ENCODE measurements at places on chromosomes 5 and 9.

DNA sequence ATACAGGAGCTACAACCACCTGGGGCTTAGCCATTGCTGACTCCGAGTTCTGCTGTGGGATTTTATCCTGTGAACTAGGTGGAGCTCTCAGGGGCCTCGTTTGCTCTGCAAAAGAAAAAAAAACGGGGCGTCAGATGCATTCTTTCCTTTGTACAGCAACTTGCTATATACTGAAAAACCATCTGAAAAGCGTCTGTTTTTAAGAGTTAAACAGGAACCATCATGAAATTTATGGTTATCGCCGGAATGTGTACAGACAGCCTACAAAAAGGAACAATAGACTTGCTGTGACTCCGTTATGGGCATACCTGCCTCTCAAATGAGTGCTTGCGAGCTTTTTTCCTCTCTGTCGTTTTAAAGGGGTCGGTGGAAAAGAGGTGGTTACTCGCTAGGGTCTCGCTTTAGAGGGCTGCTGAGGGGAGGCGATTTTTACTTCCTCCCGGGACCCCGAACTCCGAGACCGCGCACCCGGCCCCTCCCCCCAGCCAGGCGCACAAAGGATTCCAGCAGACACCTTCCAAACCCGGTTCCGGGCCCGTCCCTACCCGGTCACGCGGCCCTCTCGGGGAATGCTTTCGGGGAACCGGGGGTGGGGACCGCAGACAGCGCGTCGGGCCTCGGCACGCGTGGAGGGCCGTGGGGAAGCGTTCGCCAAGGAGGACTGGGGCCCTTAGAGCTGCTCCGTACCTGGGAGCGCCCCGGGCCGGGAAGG lies 826 bp downstream of the PAIP1 start:
- no peak for DNase-seq

DNA sequence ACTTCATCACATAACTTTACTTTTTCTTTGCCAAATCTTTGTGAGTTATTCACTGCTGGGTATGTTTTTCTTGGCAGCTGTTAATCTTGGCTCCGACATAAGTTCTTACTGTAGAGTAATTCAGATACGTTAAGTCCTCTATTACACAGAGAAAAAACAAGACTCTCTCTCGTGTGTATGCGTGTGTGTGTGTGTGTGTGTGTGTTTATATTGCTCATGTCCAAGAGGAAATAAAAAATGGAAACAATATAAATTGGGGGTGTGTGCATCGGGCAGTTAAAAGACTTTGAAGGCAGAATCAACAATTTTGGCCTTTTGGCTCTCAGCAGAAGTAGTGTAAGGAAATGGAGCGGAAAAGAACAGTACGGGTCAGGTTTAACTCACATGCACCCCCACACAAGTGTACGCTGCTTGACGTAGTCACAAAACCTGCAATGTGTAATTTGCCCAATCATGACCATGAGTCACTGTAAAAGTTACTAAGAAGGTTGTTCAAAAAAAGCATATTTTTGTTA lies 67.2 kb upstream of the IFNE start:
- no peak for DNase-seq

DNA sequence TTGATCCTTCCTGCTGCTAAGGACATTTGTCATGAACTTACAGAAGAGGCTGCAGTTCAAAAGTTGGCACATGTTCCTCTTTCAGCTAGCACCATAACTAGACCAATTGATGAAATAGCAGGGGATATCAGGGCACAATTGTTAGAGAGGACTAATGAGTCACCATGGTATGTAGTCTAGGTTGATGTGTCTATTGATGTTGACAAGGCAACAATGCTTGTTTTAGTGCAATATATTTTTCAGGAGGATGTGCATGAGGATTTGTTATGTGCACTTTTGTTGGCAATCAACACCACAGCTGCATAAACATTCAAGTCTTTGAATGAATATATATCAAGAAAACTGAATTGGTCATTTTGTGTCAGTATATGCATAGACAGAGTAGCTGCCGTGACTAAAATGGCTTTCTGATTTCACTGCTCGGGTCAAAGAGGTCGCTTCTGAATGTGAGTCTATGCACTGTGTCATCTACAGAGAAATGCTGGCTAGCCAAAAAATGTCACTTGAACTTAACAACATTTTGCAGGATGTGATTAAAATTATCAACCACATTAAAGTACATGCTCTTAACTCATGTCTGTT lies 68.0 kb downstream of the FGF10 start:
- no peak for DNase-seq

- no peak for DNase-seq
Observed at GRCh38 chr5:171442287-171443042, 23.0 kb downstream of the FGF18 start.

GRCh38 chr5:159878988-159879471 lies 37.3 kb upstream of the ADRA1B start:
- DNase-seq: no peak

DNA sequence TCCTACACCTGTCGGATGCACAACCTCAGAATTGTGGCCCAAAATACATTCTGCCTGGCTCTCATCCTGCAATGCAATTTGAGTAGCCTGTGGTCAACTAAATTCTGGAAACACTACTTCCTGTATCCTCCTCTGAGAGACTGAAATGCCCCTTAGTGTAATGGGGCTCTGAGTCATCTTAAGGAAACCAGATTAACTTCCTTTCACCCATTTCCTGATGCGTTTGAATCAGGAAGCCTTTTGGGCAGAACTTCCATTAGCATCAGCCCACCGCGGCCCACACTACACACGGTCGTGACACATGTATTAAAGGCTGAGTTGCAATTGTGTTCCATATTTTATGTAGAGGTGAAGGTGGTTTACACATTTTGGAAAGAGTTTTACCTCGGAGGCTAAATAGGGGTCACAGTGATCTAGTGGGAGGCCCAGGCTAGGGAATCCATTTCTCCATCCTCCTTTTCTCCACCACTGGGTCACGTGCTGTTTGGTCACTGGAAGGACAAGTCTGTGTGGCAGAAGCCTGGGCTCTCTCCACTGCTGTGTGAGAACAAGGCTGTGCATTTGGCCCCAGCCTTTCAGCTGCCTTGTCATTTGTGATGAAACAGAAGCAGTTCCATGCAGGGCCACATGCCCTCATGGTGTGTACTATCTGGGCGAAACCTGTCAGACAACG lies 55.9 kb downstream of the DAP start:
- no peak for DNase-seq

DNA sequence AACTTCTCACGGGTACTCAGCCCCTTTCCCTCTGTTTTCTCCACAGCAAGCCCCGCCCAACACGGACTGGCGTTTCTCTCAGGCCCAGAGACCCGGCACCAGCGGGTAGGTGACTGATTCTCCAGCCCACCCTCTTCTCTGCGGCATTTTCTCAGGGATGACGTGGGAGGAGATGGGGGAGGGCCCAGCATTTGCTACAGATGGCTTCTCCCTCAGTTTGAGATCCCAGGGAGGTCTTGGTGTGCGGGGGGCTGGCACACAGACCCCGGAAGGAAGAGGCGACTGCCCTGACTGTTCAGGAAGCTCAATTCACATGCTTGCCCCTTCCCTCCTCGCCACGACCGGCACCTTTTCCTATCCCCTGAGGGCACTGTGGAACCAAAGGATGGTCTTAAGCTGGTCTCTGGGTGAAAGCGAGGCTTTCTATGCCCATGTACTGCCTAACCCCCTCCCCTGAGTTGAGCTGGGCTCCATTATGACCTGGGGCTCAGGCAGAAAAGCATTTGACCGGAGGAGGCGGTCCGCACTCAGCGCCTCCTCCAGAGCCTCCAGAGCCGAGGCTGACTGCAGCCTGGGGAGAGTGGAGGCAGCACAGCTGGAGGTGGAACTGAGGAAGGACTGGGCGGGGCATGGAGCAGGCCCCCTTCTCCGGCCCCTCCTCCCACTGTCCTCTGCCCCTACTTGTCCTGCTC lies 6.0 kb downstream of the PCDHGC5 start:
- no peak for DNase-seq

DNA sequence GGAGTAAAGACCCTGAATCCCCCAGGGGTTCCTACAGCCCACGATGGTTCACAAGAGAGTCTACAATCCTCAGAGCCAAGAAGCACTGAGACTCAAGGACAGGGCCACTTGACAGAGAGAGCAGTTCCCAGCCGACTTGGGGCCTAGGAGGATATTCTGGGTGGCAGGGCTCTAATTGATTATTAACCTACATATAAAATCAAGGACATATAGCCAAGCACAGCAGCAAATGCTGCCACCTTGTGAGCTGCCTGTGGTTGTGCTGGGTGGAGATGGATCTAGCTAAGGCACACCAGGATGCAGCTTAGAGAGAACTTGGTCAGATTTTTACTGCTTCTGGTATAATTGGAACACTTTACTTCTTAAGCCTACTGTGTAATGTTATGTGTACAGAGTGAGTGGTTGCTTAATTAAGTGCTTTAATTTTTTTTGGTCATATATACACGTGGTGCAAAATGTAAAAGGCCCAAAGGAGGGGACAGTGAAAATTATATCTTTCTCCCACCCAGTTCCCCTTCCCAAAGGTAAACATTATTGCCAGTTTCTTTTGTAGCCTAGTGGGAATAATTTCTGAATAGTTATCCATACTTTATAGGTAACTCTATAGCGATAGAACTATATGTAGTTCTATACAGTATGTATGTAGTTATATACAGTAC lies 78.8 kb downstream of the F2RL2 start:
- DNase-seq: peak; percentile 48

DNA sequence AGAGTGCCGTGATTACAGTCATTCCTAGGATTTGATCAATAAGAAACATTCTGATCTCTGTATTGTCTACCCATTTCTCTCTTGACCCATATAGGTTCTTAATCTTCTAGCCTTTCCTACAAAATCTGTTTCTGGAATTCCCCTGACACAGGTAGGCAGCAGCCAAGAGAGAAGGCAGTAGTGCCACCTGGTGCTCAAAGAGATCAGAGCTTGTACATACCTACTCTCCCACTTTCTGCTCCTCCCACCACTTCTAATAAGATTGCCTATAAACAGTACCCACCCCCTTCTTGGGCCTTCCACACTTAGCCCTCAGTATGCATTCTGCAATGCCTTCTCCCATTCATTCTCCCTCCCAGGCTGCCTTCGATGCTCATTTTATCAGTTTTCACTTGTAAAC lies 117.4 kb upstream of the RORB start:
- DNase-seq: peak; percentile 20

GRCh38 chr5:109767997-109768396 lies 78.3 kb downstream of the MAN2A1 start:
- no peak for DNase-seq

- DNase-seq: no peak
Observed at GRCh38 chr5:142726188-142726731, 40.4 kb upstream of the FGF1 start.

DNA sequence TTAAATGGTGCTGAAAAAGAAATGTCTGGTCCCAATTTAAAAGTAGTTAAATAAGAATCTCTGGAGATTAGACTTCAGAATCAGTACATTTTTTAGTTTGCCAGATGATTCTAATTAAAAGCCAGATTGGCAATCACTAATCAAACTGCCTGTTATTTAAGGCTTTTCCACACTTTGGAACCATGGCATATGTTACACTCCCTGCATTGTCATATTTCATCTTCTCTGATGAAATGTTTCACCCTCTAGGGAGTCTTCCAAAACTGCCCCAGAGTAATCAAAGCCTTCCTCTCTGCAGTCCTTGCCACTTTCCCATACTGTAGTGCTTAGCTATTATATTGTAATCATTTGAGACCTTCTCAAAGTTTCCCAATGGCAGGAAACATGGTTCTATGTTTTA lies 17.5 kb upstream of the OR13C9 start:
- no peak for DNase-seq

- no peak for DNase-seq
Observed at GRCh38 chr9:89541798-89542197, 43.9 kb upstream of the SEMA4D start.

All from activated naive CD8-positive, alpha-beta T cell treated with anti-CD3 and anti-CD28 coated beads, Interleukin-2, amount 10 ng/mL, durations not matched to agents 7 days and 5 days (primary cell).